ENCODE measurements at places on chromosomes 16 and 17.

GRCh38 chr17:48556576-48557401, 11.9 kb upstream of the HOXB2 start:
- peak; percentile 22 for ATAC-seq

DNA sequence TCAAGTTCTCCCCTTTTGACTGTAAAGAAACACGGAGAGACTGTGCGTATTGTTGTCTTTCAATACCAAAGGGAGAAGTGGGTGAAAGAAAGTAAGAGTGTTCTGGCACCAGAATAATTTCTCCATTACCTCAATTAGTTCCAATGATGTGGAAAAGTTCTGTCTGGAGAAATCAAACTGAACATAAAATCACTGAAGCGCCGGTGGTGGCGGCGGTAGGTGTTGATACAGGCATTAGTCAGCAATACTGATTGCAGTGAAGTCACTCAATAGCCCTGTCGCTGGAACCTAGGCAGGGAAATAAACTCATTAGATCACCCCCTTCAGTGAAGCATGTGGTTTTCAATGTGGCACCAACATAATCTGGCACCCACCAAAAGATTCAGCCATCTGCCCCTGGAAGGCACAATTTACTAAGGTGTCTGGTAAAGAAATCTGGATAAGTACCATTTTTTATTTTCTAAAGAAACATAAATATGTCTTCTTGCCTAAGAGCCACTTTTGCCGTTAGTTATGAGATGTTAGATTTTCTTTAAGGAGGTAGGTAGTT, 274.2 kb upstream of the SOX9 start:
- ATAC-seq: no peak

GRCh38 chr16:35746281-35746962, 2287.0 kb downstream of the TP53TG3F start:
- ATAC-seq: no peak

- no peak for ATAC-seq
Measured at GRCh38 chr17:61317779-61318178, 81.9 kb upstream of the TBX2 start.

GRCh38 chr17:73340093-73340596, 28.3 kb upstream of the CDC42EP4 start:
- ATAC-seq: peak; percentile 88

- no peak for ATAC-seq
Measured at GRCh38 chr16:89729293-89729692, 8.0 kb downstream of the ZNF276 start.

- ATAC-seq: no peak
Measured at GRCh38 chr17:19551165-19551564, 17.5 kb downstream of the SLC47A1 start.

GRCh38 chr17:50865868-50866260, 290 bp downstream of the TOB1 start:
- no peak for ATAC-seq

DNA sequence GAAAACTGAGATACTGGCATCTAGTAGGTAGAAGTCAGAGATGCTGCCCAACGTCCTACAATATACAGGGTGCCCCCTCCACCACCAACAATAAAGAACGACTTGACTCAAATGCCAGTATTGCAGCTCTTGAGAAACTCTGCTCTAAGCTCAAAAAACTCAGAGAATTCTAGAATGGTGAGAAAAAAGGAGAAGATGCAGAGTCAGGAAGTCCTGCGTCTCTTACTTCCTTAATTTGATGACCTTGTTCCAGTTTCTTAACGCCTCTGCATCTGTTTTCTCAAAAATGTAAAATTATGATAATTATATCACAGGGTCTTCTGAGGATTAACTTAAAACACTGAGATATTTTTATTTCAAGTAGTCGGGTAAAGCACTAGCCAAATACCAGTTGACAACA, 1.7 kb upstream of the HSBP1 start:
- no peak for ATAC-seq

GRCh38 chr16:6905601-6906000, 427.0 kb upstream of the RBFOX1 start:
- no peak for ATAC-seq

DNA sequence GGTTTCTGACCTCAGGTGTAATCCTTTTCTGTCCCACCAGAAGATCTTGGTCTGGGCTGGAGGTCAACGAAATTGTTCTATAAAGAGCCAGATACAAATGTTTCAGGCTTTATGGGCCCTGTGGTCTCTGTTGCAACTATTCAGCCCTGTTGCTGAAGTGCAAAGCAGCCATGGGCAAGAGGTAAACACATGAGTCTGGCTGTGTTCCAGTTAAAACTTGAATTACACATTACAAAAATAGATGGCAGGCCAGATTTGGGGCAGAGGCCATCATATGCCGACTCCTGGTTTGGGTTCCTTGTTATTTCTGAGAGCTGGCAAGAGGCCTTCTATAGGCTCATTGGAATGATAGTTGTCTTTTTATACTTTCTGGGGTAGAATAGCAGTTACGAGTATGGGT, 114.4 kb downstream of the SDR42E1 start:
- no peak for ATAC-seq

Data from esophagus mucosa (tissue), 1 donor.